ENCODE measurements at places on chromosomes 7 and 10.

DNA sequence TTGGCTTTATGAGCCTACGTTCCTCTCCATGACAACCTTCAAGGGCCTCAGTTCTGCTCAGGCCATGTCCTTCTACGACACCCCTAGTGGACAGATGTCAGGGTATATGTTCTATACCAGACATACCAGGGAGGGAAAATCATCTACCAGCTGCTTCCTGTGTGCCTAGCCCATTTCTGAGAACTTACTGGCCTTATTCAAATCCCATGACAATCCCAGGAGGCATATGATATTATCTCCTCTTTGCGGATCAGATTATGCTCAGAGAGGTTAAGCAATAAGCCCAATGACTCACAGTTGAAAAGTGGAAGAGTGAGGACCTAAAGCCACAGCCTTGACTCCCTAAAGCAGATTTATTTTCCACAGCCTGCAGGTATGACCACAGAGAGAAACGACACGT lies 139.3 kb downstream of the GLI3 start:
- DNase-seq, result no peak

DNA sequence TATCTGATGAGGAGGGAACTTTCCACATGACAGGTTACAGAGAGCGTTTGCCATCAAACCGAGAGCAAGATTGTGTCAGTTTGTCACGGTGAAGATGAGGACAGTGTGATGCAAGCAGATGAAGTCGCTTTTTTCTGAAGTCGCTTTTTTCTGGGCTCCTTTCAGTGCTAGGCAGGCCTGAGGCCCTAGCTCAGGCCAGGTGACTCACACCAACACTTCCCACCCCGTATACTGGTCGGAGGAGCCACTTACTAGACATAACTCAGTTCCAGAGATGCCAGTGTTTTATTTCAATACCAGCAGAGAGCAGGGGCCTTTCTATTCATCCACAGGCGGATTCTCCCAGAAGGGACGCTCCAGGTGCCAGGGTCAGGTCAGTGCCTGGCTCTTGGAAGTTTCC lies 58.9 kb downstream of the SFMBT2 start:
- DNase-seq, result no peak

GRCh38 chr7:121452389-121452788 lies 56.3 kb upstream of the FAM3C start:
- DNase-seq, result no peak

DNA sequence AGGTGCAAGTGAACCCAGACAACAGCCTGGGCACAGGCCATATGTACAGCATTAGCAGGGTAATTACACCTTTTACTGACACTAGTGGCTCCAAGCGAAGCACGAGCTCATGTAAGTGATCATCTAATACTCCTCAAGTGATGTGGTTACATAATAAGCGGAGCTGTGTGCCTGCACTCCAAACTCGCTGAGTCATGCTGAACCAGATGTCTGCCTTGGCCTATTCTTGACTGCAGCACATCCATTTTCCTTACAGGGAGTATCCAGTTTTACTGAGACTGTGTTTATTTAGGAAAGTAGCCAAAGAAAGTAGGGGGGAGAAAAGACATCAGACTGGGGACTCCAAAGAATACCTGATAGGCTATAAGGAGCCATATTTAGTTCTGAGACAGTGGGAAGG lies 90.1 kb downstream of the GRM3 start:
- DNase-seq, result no peak

Data from NCI-H1694 treated with DMSO at 0.1 percent for 48 hours (cell line).